ENCODE measurements at places on chromosomes 13 and 19. TPM values are rescaled to one million over a fixed set of nuclear protein-coding genes. Genes with fewer than 3 reads are reported as not detected.
A peak's percentile ranks its signal among the peaks of the same experiment; 100 is the strongest.

- H3K27me3 ChIP-seq = no peaks in the 10 kb centered on the region
- H3K4me3 ChIP-seq = peak overlapping the region; percentile 33
- peaks cover 95% of the 10 kb centered on the region for H3K4me1 ChIP-seq
- H3K36me3 ChIP-seq = no peaks in the 10 kb centered on the region
- peak; percentile 30 for DNase-seq
Observed at GRCh38 chr13:51818276-51818675, 14.3 kb upstream of the DHRS12 start.

DNA sequence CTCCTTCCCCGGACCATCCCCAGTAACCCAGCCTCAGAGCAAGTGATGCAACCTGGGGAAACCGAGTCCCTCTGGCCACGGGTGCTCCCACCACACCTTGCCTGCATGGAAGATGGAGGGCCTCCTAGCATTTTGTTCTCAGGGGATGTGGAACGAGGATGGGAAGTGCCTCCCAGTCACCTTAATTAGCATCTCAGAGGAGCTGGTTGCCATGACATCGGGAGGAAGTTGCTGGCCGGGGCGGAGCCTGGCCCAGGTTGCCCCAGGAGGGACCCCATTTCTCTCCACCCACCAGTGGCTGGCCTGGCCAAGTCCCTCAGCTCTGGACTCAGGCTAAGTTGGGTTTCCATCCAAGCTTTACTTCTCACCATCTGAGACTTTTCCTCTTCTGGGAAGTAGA, 24.1 kb upstream of the PTPRS start:
- H3K4me1 ChIP-seq = no peaks in the 10 kb centered on the region
- no peak for DNase-seq
- no peak overlapping the region for H3K27ac ChIP-seq
- no peaks in the 10 kb centered on the region for H3K36me3 ChIP-seq
- no peak overlapping the region for H3K4me3 ChIP-seq
- H3K27me3 ChIP-seq = peaks cover 16% of the 10 kb centered on the region

DNA sequence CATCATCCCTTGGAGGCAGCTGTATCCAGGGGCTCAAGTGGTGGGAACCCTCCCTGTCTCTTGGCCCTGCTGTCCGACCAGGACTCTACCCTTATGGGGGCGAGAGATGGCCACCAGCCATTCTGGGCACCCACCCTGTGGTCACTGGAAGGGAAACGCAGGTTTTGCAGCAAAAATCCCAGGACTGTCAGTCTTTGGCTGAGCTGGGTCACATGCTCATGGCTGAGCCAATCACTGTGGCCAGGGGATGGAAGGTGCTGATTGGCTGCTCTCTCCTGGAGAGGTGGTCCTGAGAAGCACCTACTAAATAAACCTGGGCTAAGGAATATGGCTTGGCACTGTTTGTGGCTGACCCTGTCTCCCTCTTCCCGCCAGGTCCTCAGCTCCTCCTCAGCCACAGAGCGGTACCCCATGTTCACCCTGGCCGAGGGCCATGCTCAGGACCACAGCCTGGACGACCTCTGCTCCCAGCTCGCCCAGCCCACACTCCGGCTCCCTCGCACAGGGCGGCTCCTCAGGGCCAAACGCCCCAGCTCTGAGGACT, 8.9 kb downstream of the ATG4D start:
- H3K4me1 ChIP-seq = peaks cover 38% of the 10 kb centered on the region
- no peaks in the 10 kb centered on the region for H3K27me3 ChIP-seq
- peak overlapping the region; percentile 47 for H3K27ac ChIP-seq
- peak; percentile 60 for DNase-seq
- peaks cover 51% of the 10 kb centered on the region for H3K36me3 ChIP-seq
- H3K4me3 ChIP-seq = no peak overlapping the region

The GPR183 gene
- 50.3 TPM for total RNA-seq

The CD33 gene
- total RNA-seq = 0.27 TPM

DNA sequence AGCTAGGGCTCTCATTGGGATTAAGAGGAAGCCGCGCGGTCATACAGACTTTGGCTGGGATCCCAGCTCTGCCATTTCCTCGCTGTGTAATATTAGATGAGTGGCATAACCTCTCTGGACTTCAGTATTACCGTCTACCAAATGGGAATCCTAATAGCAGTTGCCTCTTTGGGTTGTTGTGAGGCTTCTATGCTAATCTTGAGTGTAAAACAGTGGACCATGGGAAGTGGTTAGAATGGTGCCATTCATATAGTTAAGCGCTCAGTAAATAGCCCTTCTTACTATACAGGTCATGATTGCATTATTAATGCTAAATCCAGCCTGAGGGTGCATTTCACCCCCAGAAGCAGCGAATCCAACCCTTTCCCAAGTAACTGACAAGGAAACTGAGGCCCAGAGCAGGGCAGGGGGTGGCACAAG, 566 bp upstream of the OPA3 start:
- DNase-seq = no peak
- peak overlapping the region; percentile 92 for H3K27ac ChIP-seq
- H3K4me1 ChIP-seq = peaks cover 22% of the 10 kb centered on the region
- H3K36me3 ChIP-seq = peaks cover 14% of the 10 kb centered on the region

DNA sequence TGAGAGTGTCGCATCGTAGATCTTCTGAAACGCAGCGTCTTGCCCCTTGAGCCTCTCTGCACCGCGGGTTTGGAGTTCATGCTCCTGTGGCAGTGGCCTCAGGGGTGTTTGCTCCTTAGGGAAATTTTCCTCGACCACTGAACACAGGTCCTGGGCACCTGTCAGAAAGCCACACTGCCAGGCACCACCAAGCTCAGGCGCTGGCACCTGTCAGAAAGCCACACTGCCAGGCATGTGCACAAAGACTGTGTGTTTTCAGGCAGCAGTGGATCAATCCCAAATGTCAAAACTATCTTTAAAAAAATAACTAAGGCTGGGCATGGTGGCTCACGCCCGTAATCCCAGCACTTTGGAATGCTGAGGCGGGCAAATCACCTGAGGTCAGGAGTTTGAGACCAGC, 87.1 kb downstream of the ATP11A start:
- H3K27me3 ChIP-seq = no peaks in the 10 kb centered on the region
- no peak overlapping the region for H3K27ac ChIP-seq
- H3K4me3 ChIP-seq = no peak overlapping the region
- no peak for DNase-seq
- no peaks in the 10 kb centered on the region for H3K36me3 ChIP-seq

GRCh38 chr13:25771202-25771601, 280.6 kb downstream of the SHISA2 start:
- peaks cover 5% of the 10 kb centered on the region for H3K4me1 ChIP-seq
- no peak overlapping the region for H3K4me3 ChIP-seq
- H3K27ac ChIP-seq = no peak overlapping the region
- no peak for DNase-seq
- H3K36me3 ChIP-seq = no peaks in the 10 kb centered on the region

DNA sequence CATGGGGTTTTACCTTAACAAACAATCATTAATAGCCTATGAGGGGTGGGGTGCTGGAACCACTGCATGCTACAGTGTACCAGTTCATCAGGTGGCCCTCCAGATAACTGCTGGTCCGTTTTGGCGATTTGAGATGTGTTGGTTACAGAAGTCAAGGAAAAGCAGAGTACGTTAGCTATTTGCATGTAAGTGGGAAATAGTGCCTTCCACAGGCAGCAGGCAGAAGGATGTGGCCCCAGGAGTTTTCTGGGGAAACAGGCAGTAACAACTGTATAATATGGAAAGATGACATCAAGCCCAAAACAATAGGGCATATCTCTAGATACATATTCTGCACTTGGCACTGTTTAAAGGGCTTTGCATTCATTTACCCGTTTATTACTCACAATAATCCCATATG, 245.7 kb downstream of the COL4A1 start:
- no peak overlapping the region for H3K4me3 ChIP-seq
- no peaks in the 10 kb centered on the region for H3K36me3 ChIP-seq
- no peaks in the 10 kb centered on the region for H3K4me1 ChIP-seq
- no peak for DNase-seq

DNA sequence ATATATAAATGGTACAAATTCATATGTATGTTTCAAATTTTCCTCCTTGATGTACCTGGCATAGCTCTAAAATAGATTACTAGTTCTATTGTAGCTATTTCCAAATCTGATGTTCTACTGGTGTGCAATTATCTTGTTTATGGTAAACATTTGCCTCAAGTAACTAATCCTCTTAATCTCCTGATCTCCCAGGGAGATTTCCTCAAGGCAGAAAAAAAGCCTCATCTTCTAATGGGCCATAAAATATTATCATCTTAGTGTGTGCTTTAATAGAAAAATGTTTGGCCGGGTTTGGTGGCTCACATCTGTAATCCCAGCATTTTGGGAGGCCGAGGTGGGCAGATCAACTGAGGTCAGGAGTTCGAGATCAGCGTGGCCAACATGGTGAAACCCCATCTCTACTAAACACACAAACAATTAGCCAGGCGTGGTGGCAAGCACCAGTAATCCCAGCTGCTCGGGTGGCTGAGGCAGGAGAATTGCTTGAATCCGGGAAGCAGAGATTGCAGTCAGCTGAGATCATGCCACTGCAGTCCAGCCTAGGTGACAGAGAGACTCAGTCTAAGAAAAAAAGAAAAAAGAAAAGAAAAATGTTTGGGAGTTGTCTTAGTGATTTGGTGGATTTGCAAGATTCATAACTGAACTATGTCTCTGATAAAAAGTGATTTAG, 498.9 kb upstream of the SLITRK5 start:
- no peak overlapping the region for H3K4me3 ChIP-seq
- no peak overlapping the region for H3K27ac ChIP-seq
- no peaks in the 10 kb centered on the region for H3K27me3 ChIP-seq
- no peaks in the 10 kb centered on the region for H3K36me3 ChIP-seq
- no peaks in the 10 kb centered on the region for H3K4me1 ChIP-seq

- H3K27ac ChIP-seq = no peak overlapping the region
- H3K27me3 ChIP-seq = no peaks in the 10 kb centered on the region
- no peak for DNase-seq
- H3K36me3 ChIP-seq = no peaks in the 10 kb centered on the region
- H3K4me3 ChIP-seq = no peak overlapping the region
Observed at GRCh38 chr13:111906816-111907215, 160.1 kb upstream of the SOX1 start.

DNA sequence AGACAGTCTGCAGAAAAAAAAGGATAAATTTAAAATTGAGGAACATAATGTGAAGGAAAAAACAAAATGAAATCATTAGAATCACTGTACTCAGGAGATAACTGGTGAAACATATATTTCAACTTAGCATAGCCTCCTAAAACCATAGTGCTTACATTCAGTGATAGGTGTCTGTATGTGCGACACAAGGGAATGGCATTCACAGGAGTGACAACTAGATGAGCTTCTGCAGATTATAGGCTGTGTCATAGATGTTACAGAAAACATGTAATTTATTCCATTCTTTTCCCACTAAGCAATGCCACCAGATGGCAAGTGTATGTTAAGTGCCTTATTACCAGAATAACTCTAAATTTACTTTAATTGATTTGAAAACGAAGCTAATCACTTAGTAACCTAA, 960.0 kb upstream of the PCDH20 start:
- H3K27ac ChIP-seq = no peak overlapping the region
- no peak overlapping the region for H3K4me3 ChIP-seq
- no peaks in the 10 kb centered on the region for H3K4me1 ChIP-seq
- H3K27me3 ChIP-seq = no peaks in the 10 kb centered on the region

DNA sequence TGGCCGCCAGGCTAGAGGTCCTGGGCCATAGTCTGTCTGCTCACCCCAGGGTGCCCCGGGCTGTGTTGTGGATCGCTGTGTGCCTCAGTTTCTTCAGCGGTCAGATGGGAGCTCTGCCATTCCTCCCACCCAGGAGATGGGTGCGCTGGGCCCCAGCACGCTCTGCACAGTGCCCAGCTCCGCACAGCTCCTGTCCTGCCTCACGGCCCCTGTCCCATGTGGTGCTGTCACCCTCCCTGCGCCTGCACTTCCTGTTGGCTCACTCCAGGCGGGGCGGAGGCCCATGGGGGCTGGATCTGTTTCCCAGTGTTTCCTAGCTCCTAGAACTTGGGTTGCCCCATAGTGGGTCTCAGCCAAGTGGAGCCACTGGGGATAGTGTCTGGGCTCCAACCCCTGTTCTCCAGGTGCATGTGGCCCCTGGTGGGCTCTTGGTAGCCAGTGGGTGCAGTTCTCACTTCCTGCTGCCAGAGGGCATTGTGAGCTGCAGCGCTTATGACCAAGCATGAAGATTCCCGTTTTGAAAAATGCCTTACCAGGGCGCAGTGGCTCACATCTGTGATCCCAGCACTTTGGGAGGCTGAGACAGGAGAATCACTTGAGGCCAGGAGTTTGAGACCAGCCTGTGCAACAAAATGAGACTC, 69.8 kb downstream of the KDM4B start:
- H3K27me3 ChIP-seq = no peaks in the 10 kb centered on the region
- H3K4me1 ChIP-seq = no peaks in the 10 kb centered on the region
- peak; percentile 34 for DNase-seq
- H3K27ac ChIP-seq = no peak overlapping the region
- H3K4me3 ChIP-seq = no peak overlapping the region

DNA sequence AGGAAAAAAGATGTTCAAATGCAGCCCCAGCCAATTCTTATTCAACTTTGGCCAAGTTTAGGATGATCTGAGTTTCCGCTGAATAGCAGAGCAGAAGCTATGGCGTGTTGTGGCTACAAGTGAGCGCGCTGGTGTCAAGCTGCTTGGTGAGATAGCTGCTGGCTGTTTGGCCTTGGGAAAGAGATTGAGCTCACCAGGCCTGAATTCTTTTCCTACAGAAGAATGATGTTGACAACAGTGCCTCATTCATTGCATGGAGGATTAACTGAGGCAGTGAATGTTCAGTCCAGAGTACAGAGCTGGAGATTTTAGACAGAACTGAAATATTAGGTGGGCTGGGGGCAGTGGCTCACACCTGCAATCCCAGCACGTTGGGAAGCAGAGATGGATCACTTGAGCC, 31.5 kb upstream of the MAP3K10 start:
- no peak for DNase-seq
- H3K4me3 ChIP-seq = no peak overlapping the region
- H3K27ac ChIP-seq = no peak overlapping the region
- H3K36me3 ChIP-seq = no peaks in the 10 kb centered on the region
- no peaks in the 10 kb centered on the region for H3K27me3 ChIP-seq

DNA sequence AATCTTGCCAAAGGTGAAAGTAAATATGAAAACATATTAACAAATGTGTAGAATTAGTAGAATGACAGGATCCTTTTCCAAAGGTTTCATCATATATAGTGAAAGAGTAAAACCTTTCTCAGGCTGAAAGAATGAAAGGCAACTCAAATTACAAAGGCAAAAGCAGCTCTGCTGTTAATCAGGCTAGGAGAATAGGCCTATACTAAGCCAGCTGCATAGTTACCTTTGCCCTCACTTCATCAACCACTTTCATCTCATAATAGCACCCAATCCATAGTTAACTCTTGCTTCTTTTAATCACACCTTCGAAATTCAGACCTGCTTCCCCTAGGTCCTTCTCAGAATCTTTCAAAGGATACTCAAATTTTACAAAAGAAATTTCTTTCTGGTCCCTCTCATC, 1167.6 kb upstream of the ATXN8OS start:
- no peaks in the 10 kb centered on the region for H3K27me3 ChIP-seq
- no peaks in the 10 kb centered on the region for H3K36me3 ChIP-seq
- H3K4me3 ChIP-seq = no peak overlapping the region
- no peaks in the 10 kb centered on the region for H3K4me1 ChIP-seq
- DNase-seq = no peak

The CYP2A6 gene
- not detected for total RNA-seq

- H3K27ac ChIP-seq = no peak overlapping the region
- H3K27me3 ChIP-seq = peaks cover 12% of the 10 kb centered on the region
- no peak overlapping the region for H3K4me3 ChIP-seq
- no peaks in the 10 kb centered on the region for H3K4me1 ChIP-seq
Observed at GRCh38 chr13:113922412-113923118, 51.3 kb downstream of the C13orf46 start.

The LILRA6 gene
- not detected for total RNA-seq

GRCh38 chr19:38409631-38410133, 6.8 kb downstream of the FAM98C start:
- no peak for DNase-seq
- H3K36me3 ChIP-seq = peaks cover 16% of the 10 kb centered on the region
- H3K27ac ChIP-seq = no peak overlapping the region
- H3K4me1 ChIP-seq = peaks cover 5% of the 10 kb centered on the region
- no peaks in the 10 kb centered on the region for H3K27me3 ChIP-seq
